GM23248 (cell line): ENCODE measurements at places on chromosomes 11 and 22. TPM values are rescaled to one million over a fixed set of nuclear protein-coding genes. Genes with fewer than 3 reads are reported as not detected.
A peak's percentile ranks its signal among the peaks of the same experiment; 100 is the strongest.

DNA sequence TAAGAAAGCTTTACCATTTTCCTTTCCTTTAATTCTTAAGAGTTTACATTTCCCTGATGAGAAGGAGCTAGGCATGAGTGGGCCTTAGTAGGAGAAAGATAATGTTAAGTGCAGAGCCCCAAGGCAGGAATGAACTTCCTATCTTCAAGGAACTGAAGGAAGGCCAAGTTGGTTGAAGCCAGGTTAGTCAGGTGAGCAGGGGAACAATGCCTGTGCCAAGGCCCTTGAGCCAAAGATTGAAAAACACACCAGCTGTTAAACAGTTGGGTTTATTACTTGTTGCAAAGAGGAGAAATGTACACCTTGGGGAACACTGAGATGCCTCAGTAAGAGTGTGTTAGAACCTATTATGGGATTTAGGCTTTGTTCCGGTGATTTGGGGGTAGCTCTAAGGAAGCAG is 10.0 kb downstream of the CNTF start:
- peaks cover 22% of the 10 kb centered on the region for H3K4me1 ChIP-seq
- no peak overlapping the region for H3K4me3 ChIP-seq
- no peak overlapping the region for H3K27ac ChIP-seq

- H3K4me3 ChIP-seq: no peak overlapping the region
- no peaks in the 10 kb centered on the region for H3K36me3 ChIP-seq
- no peak for DNase-seq
Observed at GRCh38 chr11:1195682-1196515, 27.0 kb upstream of the MUC5B start.

DNA sequence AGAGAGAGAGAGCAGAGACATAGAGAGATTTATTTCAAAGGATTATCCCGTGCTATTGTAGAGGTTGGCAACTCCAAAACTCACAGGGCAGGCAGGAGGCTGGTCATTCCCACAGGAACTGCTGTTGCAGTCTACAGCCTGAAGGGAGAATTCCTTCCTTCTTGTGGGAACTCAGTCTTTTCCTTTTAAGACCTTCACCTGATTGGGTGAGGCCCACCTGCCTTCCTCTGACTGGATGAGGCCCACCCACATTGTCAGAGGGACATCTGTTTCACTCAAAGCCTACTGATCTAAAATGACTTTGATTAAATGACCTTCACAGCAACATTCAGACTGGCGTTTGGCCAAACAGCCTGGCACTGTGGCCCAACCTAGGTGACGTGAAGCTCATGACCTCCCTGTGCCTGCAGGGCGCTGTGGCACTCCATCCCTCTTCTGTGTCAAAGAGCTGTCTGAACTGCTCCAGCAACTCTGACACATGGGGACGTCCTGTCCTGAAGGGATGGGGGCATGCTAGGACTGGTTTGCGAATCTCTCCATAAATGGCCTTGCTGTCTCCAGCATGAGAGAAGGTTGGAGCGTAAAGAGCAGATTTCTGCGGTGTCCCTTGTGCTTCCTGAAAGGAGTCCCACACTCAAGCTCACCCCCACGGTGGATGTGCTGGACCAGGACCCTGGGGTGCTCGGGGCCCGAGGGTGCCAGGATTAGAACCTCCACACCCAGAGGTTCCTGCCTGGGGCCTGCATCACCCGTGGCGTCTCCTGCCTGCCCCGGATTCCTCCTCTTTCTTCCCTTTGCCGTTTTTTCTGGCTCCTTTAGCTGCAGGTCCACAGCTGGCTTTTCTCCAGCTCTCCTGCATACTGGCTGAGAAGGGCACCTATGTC is 20.7 kb downstream of the KRTAP5-5 start:
- H3K4me1 ChIP-seq: no peaks in the 10 kb centered on the region
- no peak for DNase-seq
- H3K27me3 ChIP-seq: peaks cover 12% of the 10 kb centered on the region
- H3K36me3 ChIP-seq: no peaks in the 10 kb centered on the region
- no peak overlapping the region for H3K27ac ChIP-seq

Gene TMPRSS4
- polyA plus RNA-seq: not detected in 2 replicates

DNA sequence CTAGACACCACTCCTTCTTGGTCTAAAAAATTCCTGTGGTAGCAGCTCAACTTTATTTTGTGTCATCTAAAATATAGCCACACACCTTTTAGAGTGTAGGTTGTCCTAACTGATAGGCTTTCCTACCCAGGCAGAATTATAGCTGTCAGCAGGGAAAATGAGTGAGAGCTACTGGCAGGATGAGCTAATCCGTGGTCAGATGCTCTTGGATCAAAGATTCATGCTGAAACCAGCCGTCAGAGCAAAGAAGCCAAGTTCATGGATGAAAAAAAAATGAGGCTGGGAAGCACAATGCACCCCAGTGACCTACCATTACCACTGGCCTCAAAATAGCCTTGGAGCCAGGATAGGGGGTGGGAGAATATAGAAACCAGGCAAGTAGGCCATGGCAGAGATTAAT is 113.1 kb upstream of the BLID start:
- H3K4me1 ChIP-seq: peaks cover 64% of the 10 kb centered on the region
- H3K27me3 ChIP-seq: no peaks in the 10 kb centered on the region
- peak overlapping the region; percentile 25 for H3K27ac ChIP-seq
- peak; percentile 77 for DNase-seq
- no peaks in the 10 kb centered on the region for H3K36me3 ChIP-seq

DNA sequence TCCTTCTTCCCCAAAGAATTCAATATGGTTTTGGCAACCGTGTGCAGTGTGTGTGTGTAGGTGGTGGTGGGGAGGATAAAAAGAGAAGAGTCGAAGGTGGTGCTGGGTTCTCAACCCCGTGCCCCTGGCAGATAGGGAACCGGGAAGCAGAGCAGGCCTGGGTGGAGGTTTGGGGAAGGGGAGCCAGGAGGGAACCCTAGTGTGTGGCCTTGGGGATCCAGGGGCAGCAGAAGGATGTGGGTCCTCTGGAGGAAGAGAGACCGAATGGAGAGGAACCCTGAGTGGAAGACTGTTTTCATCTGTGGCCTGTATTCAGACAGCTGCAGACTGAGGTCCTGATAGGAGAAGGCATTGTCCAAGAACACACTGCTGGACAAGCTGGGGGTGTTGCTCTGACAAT is 73.3 kb upstream of the B3GAT1 start:
- no peaks in the 10 kb centered on the region for H3K4me1 ChIP-seq
- no peaks in the 10 kb centered on the region for H3K27me3 ChIP-seq
- DNase-seq: no peak
- no peak overlapping the region for H3K4me3 ChIP-seq
- H3K27ac ChIP-seq: no peak overlapping the region

GRCh38 chr11:5550440-5551095 is 2.2 kb upstream of the OR52H1 start:
- DNase-seq: peak; percentile 87
- no peaks in the 10 kb centered on the region for H3K36me3 ChIP-seq
- H3K4me1 ChIP-seq: peaks cover 14% of the 10 kb centered on the region; the same call in 1 of the 2 replicates
- H3K4me3 ChIP-seq: no peak overlapping the region

DNA sequence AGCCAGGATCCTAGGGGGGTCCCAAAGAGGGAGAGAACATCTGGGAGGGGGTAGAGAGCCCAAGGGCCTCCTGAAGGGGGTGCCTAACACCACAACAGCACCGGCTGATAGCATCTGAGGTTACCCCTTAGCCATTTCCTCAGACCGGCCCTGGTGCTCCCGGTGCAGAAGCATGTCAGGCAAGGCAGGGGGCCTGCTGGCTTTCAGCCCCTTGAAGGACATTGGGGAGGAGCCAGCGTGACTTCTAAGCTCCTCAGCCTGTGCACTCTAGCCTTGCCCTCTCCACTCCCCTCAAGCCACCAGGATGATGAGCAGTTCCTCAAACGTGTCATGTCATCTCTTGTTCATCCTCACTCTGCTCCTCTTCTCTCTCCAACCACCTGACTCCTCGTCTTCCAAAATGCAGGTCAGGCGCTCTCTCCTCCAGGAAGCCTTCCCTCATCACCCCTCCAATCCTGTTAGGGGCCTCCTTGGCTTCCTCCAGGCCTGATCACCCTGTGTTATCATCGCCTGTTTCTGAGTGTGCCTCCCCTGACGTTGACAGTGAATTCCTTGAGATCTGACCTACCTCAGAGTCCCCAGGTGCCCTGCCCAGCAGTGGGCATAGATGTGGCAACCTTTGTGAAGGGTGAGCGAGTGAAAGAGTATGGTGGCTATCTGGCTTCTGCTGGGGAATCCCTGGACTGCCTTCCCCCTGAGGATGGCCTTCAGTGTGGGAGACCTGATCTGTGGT is 6.1 kb downstream of the P2RY2 start:
- H3K36me3 ChIP-seq: no peaks in the 10 kb centered on the region
- DNase-seq: no peak
- no peak overlapping the region for H3K4me3 ChIP-seq
- H3K27ac ChIP-seq: no peak overlapping the region
- no peaks in the 10 kb centered on the region for H3K4me1 ChIP-seq

Gene KRTAP5-8
- polyA plus RNA-seq: not detected in 2 replicates

- H3K27ac ChIP-seq: peak overlapping the region; percentile 88
- peaks cover 24% of the 10 kb centered on the region for H3K4me1 ChIP-seq
- DNase-seq: peak; percentile 50
- no peaks in the 10 kb centered on the region for H3K36me3 ChIP-seq
- peak overlapping the region; percentile 98 for H3K4me3 ChIP-seq
Observed at GRCh38 chr11:95922536-95923438, 1.1 kb downstream of the MTMR2 start.

DNA sequence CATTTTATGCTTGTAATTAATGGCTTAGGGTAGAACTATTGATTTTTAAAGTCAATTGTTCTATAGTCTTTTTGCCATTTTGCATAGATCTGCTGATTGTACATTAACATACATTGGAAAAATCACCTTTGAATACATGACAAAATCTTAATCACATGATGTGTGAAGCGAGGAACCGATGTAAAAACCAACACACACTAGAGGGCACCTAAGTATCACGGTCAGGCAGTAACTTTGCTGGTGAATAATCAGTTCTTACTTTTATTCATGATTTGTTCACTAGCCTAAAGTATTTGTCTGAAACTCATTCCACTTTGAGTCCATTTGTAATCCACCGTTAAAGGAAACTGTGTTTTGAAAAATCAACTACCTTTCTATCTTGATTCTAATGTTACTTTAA is 28.2 kb downstream of the JHY start:
- H3K4me3 ChIP-seq: no peak overlapping the region
- H3K36me3 ChIP-seq: no peaks in the 10 kb centered on the region

GRCh38 chr22:17888855-17889254 is 114.6 kb upstream of the BID start:
- no peak overlapping the region for H3K4me3 ChIP-seq
- no peaks in the 10 kb centered on the region for H3K4me1 ChIP-seq
- no peak for DNase-seq
- H3K27me3 ChIP-seq: no peaks in the 10 kb centered on the region
- no peak overlapping the region for H3K27ac ChIP-seq

DNA sequence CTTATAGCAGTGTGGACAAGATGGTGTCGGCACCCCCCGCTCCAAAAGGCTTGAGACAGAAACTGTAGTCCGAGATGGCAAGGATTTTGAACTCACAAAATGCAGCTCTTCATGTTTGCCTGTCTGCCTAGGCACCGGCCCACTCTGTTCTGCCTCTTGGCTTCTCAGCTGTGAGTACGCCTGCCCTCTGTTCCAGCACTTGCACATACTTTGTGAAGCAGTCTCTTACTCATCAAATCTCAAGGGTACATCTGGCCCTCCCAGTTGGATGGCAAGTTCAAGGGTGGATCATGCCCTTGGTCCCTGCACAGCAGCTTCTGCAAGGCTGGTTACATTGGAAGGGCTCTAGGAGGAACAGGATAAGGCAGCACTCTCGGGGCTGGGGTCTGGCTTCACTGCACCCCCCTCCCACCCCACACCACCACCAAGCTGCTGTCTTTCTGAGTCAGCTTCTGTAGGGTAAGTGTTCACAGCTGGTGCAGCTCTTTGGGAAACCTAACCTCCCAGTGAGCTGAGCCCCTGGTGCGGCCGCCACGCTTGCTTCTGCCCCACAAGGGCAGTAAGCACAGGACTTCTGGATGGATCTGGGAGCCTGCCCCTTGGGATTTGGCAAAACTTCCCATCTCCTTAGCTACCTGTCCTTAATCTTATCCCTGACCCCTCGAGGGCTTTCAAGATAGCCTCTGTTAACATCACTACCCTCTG is 37.2 kb downstream of the FAM83F start:
- H3K27ac ChIP-seq: no peak overlapping the region
- no peaks in the 10 kb centered on the region for H3K36me3 ChIP-seq
- no peak overlapping the region for H3K4me3 ChIP-seq
- 0 out of 2 replicates have a peak, but pooled peaks cover 4% of the 10 kb centered on the region for H3K27me3 ChIP-seq
- no peaks in the 10 kb centered on the region for H3K4me1 ChIP-seq

DNA sequence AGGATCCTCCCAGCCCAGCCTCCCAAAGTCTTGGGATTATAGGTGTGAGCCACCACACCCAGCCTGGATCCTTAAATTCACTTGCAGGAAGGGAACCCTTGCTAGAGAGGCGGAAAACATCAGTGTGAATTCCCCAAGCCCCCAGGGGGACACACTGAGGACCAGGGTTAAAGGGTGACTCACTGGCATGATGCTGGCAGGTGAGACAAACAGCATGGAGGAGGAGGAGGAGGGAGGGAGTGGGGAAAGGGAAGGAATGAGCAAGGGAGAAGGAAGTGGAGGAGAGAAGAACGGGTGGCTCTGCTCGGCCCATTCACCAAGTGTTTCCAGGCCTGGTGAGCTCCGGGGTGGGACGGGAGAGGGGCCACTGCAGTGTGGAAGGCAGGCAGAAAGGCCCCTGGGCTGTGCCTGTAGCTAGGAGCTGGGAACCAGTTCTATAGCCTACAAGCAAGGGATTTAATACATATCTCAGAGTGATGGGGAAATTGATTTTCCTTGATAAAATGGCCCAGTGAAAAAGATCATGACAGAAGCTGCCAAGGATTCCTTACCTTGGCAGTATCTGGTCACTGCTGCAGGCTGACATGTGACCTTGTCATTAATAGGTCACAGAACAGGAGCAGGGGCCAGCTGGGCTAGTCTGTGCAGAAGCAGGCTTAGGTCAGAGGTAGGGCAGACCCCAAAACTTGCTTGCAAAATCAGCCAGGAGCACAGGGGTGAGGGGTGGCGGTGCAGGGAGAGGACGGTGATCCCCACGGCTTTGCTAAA is 370.2 kb downstream of the SHANK2 start:
- no peak for DNase-seq
- H3K27me3 ChIP-seq: no peaks in the 10 kb centered on the region
- no peaks in the 10 kb centered on the region for H3K4me1 ChIP-seq
- no peaks in the 10 kb centered on the region for H3K36me3 ChIP-seq
- H3K27ac ChIP-seq: no peak overlapping the region
- H3K4me3 ChIP-seq: no peak overlapping the region

Gene CBX7
- polyA plus RNA-seq: 2.5 and 2.9 TPM in 2 replicates

- no peaks in the 10 kb centered on the region for H3K27me3 ChIP-seq
- H3K36me3 ChIP-seq: no peaks in the 10 kb centered on the region
- no peak for DNase-seq
- H3K4me1 ChIP-seq: no peaks in the 10 kb centered on the region
- no peak overlapping the region for H3K27ac ChIP-seq
- H3K4me3 ChIP-seq: no peak overlapping the region
Observed at GRCh38 chr11:70739811-70740487, 341.6 kb downstream of the CTTN start.

Gene LINC01488
- not detected in 2 replicates for polyA plus RNA-seq

- H3K27me3 ChIP-seq: no peaks in the 10 kb centered on the region
- H3K27ac ChIP-seq: no peak overlapping the region
- H3K4me1 ChIP-seq: no peaks in the 10 kb centered on the region
- no peaks in the 10 kb centered on the region for H3K36me3 ChIP-seq
- DNase-seq: no peak
Observed at GRCh38 chr11:70694371-70694770, 296.0 kb downstream of the CTTN start.

Gene FJX1
- 12.4 and 12.5 TPM in 2 replicates for polyA plus RNA-seq

Gene CARD18
- not detected in 2 replicates for polyA plus RNA-seq
